Effector CD8-positive, alpha-beta T cell (primary cell): ENCODE measurements at places on chromosomes 5 and 9.

DNA sequence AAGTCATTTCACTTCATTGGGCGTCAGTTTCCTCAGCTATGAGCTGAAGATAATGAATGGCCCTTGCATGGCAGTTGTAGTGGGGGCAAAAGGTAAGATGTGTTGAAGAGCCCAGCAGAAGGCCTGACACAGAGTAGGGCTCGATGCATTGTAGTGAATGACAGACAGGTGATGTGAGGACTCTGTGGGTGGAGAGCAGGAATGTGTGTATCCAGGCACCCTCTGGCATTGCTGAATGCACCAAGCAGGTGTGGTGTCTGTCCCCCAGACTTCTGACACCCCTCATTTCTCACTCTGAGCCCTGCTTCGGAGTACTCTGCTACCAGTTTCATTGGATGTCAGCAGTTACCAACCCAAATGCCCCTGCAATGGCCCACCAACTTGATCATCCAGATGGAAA is 22.4 kb downstream of the LHX2 start:
- no peak for DNase-seq

DNA sequence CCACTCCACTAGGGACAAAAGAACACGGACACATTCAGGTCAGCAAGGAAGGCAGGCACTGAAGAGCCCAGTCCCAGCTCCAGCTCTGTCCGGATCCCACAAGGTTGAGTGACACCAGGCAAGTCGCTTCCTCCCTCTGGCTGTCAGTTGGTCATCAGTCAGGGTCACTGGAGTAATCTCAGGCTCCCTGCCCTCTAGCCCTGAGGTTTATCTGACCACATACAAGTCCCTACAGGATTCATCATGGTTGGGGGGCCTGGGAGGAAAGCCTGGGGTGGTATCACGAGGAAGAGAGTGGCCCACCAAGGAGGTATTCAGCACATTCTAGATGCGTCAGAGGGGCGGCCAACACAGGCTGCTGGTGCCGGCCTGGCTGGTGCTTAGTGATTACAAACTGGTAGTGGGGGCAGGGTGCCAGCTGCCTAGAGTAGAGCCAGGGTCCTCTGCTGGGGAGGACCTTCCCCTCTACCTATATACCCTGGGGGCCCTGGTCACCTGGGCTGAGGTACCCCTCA is 81.5 kb downstream of the SHB start:
- no peak for DNase-seq

GRCh38 chr5:78985116-78985724 is at the start of gene ARSB:
Gene ARSB (minus strand): TSS chr5:78985310. CDS start chr5:78985248, 62 bp downstream.
- no peak for DNase-seq

DNA sequence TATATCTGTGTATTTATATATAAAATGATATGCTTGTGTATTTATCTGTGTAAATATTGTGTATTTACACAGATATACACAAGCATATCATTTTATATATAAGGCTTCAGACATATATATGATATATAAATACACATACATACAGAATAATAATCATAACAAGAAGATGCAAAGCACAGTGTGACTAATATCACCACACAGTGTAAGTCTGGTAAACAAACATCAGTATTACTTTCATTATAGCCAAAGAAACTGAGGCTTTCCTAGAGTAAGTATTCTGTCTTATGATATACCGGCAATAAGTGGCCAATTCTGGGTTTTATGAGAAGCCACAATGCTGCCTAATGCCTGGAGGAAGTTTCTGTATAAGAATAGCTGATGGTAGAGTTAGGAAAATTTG is 29.9 kb upstream of the RAPGEF6 start:
- DNase-seq = no peak

DNA sequence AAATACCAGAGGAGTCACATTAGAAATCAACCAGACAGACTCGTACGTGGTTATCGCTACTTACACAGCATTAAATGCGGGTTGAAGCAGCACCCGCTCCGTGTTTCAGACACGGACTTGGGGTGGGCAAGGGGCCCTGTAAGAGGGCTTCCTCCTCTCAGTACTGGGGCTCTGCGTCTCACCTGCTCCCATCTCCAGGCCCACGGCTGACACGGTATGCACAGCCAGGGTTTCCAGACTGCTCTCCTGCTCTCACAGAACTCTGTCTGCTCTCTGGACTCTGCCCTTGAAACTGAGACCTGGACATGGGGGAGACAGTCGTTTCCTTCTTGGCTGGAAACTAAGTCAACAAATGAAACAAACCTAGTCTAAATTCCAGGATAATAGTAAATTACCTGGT is 24.7 kb upstream of the RASGEF1C start:
- DNase-seq = no peak

DNA sequence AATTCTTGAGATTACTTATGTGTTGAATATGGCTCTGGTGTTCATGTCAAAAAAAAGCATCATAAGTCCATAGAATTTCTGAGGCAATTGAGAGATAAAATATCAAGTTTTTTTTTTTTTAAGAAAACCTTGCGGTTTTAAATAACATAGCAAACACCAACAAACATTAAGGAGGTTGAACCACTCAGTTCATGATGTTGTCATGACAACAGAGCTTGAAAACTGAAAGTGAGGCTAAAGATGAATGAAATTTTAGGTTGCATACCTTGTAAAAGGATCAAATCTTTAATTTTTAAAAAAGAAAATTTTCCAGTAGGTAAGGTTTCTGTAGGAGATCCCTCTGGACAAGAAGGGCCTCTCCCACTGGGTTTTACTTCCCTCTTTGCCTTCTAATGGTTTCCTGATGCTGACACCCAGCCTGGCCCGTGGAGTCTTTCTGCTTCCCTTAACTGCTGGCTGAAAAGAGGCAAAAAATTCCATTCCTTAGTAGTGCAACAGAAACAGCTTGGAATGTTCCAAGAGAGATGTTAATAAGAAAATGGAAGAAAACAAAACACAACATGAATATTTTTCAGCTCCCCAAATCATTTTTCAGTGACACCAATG is 60.0 kb upstream of the FER start:
- no peak for DNase-seq

DNA sequence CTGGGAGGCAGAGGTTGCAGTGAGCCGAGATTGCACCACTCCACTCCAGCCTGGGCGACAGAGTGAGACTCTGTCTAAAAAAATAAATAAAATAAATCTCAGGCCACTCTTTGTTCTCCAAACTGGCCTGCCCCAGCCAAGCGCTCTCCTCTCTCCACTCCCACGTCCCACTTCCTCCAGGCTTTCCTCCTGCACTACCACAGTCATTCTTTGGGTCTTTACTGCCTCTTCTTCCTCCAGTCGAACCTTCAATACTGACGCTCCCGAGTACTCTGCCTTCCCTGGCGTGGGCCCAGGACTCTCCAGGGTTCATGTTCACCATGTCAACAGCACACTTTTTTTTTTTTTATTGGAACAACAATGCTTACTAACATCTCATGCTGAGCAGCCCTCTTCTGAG is 23.9 kb downstream of the RNF130 start:
- no peak for DNase-seq

- no peak for DNase-seq
Observed at GRCh38 chr5:119405419-119405818, 46.9 kb upstream of the HSD17B4 start.

- no peak for DNase-seq
Observed at GRCh38 chr9:106897236-106897635, 34.3 kb downstream of the ZNF462 start.

DNA sequence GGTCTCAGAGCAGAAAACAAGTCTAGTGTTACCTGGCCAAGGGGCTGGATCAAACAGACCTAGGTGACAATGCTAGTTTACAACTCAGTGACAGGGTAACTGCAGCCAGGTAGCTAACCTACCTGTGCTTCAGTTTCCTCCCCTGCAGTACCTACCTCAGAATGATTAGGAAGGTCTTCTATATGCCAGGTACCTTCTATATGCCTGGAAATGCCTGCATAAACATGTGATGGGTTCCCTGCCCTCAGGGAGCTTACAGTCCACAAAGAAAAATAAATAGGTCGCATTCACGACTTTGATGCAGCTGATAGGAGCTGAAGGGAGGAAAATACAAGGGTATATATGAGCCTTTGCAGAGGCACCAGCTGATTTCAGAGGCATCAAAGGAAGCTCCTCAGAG is 16.1 kb downstream of the LHFPL2 start:
- no peak for DNase-seq

DNA sequence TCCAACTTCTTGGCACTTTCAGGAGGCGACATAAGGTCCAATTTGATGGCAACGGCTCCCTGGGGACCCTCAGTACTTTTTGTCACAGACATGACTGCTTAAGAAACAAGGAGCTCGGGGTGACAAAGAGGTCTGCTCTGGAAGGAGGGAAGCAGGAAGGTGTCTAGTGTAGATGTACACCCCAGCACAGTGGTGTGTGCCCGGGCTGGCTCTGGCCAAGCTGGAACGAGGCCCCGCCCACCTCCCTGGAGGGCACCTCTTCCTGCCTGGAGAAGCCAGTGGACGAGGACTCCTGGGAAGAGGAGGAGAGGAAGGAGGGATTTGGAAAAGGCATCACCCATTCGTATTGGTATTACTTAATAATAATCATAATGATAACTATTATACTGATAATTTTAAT is at the start of gene SLC36A2:
Gene SLC36A2, minus strand, starts transcription at position 191 of the 400 bp plus-strand sequence. Its CDS starts 99 bp downstream, at position 92.
- no peak for DNase-seq

DNA sequence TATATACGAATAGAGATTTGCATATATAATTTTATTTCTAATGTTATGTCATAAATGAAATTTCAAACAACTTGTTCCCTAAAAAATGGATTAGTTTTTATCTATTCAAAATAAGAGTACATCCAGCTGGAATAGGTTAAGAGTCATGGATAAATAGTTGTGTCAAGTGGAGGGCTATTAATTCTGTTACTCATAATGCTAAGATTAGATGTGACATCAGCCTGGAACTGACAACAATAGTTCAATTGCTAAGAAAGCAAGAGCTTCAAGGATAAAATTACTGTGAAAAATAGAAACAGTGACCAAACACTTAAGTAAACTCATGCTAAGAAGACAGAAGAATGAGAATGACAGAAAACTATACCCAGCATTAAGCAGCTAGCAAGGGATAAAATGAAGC is 92.2 kb upstream of the CDH9 start:
- DNase-seq = no peak

DNA sequence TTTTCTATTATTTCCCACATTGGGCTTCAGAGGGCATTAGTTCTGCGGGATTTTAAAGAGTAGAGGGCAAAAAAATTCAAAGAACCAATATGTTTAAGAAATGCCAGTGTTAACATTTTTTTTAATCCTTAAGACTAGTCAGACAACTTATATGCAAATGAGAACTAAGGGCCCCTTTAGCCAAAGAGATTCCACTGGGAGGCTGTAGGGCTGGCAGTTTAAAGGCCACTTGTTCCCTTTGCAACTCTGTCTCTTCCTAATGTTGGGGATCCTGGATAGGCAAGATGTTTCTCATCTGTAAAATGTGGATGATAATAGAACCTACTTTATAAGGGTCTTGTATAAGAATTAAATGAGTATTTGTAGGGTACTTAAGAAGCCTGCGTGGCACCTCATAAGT is 1395.9 kb downstream of the PTPRD start:
- DNase-seq = no peak

- no peak for DNase-seq
Observed at GRCh38 chr5:176785184-176786145, 24.9 kb upstream of the UNC5A start.

GRCh38 chr5:34900652-34901051 is 14.7 kb downstream of the RAD1 start:
- DNase-seq = no peak

- DNase-seq = no peak
Observed at GRCh38 chr5:52964138-52964537, 25.0 kb upstream of the ITGA2 start.

GRCh38 chr9:88782931-88783710 is 208.1 kb upstream of the S1PR3 start:
- DNase-seq = no peak
